ENCODE measurements at places on chromosomes 12 and 14.

- DNase-seq: no peak
Observed at GRCh38 chr12:18165422-18165871, 75.5 kb upstream of the RERGL start.

DNA sequence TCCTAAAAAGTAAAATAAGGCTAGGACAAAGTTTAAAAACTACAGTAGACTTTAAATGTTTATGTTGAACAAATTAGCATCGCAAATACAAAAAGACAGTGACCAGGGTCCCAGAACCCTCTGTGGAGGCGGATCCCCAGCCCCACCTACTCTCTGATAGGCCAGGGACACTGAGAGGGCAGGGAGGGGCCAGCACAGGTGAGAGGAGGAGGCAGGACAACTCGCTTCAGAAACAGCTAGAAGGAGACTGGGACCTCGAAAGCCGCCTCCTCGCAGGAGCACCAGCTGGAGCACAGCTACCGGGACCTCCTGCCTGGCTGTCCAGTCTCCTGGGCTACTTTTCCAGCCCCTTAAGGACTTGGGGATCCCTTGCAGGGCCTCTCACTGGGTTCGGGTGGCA, 992 bp downstream of the DNAH10 start:
- no peak for DNase-seq

- no peak for DNase-seq
Observed at GRCh38 chr12:6330192-6330591, 11.7 kb downstream of the TNFRSF1A start.

DNA sequence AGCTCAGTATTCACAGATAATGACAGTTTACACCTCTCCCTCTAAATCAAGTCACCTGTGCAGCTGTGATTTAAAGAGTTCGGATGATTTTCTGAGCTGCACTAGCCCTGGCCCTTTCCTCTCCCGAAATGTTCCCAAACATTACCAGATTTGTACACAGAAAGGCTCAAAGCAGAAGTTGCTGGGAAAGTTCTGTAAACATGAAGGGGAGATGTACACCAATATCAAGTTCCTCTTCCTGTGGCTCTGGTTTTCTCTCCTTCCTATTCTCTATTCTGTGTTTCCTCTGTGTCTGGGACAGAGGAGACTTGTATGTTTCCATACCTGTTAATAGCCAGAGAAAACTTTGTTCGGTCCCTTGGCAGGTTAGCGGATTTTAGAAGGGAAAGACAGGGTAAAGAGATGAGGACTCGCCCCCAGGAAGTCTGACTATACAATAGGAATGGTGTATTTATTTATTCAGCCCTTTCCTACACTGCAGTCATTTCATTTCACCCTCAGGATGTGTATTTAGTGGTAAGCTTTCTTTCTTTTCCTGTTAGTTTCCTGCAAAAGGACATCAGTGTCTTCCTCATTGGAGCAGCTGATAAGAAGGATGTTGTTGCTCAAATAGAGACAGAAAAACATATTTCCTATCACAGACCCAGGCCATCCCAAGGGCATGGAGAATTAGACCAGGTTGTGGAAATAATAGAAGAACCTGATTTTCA, 7.6 kb upstream of the NUMB start:
- no peak for DNase-seq

DNA sequence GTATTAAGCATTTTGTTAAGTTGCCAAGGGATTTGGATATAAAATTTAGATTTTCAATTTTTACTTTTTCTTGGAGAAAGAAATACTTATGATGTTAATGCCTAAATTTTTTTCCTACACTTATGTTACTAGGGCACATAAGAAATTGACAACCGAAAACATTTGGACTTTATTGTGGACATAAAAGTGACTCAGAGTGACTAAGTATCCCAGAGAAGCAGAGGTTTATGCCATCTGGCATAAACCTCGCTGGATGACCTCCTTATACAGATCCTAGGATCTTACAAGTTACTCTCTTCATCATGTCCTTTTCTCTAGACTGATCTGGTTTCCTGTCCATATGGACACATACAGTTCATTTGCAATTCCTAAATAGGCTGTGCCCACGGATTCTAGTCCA, 89.8 kb downstream of the RERG start:
- no peak for DNase-seq

GRCh38 chr12:16118586-16118985, 158.9 kb downstream of the SLC15A5 start:
- DNase-seq: no peak

DNA sequence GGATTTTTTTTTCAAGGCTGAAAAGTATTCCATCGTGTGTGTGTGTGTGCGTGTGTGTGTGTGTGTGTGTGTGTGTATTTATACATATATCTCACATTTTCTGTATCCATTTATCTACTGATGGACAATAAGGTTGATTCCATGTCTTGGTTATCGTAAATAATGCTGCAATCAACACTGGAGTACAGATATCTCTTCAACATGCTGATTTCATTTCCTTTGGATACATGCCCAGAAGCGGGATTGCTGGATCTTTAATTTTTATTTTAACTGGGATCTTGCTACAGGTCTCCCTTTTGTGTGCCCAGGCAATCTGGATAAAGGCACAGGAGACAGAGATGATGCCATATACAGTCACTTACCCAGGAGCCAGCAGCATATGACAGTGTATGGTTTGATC, 338.1 kb downstream of the SOX5 start:
- DNase-seq: no peak

DNA sequence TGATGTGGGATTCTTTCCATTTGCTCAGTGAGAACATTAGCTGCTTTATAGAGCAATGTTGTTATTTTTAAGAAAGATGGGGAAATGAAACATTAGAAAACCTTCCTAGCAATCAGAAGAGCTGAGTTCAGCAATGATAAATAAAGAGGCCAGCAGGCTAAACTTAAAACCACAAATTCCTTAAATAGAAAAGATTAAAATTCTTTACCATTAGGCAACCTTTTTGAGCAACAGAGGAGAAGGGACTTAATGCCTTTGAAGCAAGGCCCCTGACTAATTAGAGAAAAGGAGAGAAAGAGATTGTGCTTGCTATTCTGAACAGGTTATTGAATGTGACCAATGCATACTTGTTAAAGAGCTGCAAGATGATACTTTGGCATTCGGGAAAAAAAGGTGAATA, 160.8 kb upstream of the LMO3 start:
- DNase-seq: no peak

GRCh38 chr12:19964549-19964948, 403.8 kb upstream of the PDE3A start:
- DNase-seq: no peak

GRCh38 chr14:52918486-52918885, 32.4 kb downstream of the FERMT2 start:
- DNase-seq: no peak

- no peak for DNase-seq
Observed at GRCh38 chr12:62995097-62995496, 60.1 kb upstream of the PPM1H start.

DNA sequence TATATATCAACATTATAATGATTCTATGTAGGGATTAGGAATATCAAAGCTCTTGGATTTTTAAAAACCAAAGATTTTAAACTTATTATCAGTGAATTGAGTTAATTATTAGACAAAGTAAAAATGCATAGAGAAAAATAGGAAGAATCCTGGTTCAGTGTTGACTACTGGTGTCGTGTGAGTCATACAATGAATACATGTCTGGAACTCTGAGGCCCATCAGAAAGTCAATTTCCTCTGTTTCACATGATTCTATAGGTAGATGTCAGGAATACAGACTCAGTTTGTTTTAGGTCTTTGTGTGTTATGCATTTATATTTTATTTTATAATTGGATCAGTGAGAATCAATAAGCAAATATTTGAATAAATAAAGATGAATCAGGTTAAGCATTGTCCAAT, 84.5 kb upstream of the RTL1 start:
- DNase-seq: no peak

DNA sequence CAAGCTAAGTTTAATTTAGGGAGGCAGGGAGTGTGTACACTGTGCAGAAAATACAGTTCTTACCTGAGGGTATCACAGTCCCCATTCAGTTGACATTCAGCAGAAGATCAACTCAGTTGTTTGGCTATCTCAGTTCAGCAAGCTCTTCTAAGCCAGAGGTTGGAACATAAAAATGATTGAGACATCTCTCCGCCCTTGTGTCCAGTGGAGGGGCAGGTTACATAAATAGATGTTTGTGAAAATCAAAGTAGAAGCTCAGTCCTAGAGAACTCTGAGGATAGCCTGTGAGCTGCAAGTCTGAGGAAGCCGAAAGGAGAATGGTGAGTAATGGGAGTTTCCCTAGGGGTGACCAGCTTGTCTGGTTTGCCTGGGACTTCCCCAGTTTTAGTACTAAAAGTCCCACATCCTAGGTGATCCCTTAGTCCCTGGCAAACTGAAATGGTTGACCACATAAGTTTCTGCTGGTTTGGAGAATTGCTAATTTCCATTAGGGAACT, 251.4 kb upstream of the ATP2B1 start:
- no peak for DNase-seq

DNA sequence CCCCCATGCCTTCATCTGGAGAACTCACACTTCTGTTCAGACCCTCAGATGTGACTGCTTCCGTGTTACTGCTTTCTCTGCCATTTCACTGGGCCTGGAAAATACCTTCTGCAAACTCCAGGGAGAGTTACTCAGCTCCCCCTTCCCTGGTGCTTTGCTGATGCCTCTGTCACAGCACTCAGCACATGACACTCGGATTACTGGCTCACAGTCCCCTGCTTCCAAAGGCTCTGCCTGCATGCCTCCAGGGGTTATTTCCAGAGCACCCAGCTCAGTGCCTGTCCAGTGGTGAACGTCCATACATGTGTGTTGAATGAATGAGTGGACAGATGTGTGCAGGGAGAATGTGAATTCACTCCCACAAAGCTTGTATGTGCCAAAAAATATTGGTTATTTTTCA, 237.2 kb upstream of the FKBP4 start:
- DNase-seq: no peak

DNA sequence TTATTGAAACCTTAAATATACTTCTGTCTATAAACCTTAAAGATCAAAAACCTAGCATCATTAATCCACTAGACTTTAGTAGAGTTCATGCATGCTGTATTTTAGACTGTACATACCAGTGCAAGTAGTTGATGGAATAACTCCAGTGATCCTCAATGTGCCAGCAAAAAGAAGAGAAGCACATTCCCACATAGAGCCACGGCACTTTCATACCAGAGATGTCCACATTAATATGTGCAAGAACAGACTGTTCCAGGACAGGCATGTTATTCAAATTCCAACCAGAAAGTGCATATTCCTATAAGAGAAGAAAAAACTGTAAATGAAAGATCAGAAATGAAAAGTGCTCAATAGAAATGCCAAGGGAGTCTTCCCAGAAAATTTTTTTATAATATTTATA, 55.0 kb downstream of the KDM5A start:
- DNase-seq: no peak

DNA sequence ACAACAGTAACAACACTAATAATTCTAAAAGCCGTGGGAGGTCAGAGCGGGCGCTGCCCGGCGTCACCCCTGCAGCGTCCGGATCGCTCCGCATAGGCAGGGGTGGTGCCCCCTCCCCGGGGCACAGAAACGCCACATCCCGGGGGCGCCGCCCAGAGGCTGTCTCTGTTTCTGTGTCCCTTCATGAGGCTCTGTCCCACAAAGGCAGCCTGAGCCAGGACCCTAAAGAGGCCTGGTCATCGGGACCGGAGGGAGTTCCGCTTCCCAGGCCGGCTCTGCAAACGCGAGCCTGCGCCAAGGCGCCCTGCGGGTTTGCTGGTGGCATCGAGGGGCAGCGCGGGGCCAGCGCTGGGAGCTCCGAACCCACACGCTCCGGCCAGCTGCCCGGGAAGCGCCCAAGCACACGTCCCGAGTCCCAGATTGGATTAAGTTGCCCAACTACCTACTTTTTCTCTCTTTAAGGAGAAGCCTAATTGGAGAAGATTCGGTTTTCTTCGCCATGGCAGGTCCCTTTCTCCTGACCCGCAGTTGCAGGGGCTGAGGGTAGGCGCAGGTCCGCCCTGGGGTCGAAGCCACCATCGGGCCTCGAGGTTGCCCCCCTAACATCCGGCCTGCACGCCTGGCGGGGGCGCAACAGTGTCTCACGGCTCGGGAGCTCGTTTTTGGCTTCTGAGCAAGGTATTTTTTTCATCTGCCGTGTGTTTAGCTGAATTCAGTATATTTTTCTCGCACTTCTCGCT, 421.7 kb downstream of the VRK1 start:
- DNase-seq: no peak

DNA sequence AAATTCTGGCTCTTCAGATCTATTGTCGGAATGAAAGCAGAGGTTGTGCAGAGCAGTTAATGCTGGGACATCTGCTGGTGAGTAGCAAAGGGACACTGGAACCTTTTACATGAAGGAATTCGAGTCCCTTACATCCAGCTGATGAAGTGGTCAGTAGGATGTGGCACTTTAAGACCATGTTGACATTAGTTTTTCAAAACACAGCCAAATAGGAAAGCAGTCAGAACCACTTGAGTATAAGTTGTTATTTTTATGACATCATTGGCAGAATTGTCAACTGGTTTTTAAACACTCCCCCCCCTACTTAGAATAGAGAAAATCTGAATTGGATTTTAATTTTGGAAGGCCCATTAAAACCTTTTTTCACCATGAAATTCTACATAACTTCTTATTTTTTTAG, 46.8 kb upstream of the AMN start:
- DNase-seq: no peak

GRCh38 chr12:124646385-124647230, 79.2 kb upstream of the NCOR2 start:
- DNase-seq: no peak

- no peak for DNase-seq
Observed at GRCh38 chr12:110844551-110845338, 2.0 kb upstream of the CCDC63 start.

GRCh38 chr12:49902399-49903350, 1.0 kb downstream of the FAIM2 start:
- no peak for DNase-seq

GRCh38 chr14:89794096-89794495, 160.4 kb downstream of the EFCAB11 start:
- no peak for DNase-seq

DNA sequence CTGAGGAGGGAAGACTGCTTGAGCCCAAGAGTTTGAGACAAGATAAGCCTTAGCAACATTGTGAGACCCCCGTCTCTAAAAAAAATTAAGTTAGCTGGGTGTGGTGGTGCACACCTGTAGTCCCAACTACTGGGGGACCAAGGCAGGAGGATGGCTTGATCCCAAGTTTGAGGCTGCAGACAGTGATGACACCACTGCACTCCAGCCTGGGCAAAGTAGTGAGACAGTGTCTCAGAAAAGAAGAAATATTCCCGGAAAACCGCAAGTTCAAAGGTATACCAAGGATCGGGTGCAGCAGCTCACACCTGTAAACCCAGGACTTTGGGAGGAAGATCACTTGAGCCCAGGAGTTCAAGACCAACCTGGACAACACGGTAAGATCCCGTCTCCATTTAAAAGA, 5.8 kb downstream of the PTGES3 start:
- no peak for DNase-seq

- DNase-seq: no peak
Observed at GRCh38 chr12:112236386-112236785, 111.0 kb downstream of the TRAFD1 start.

- no peak for DNase-seq
Observed at GRCh38 chr12:52535574-52535973, 15.4 kb upstream of the KRT5 start.
